ENCODE measurements at places on chromosomes 1 and 21. TPM values are rescaled to one million over a fixed set of nuclear protein-coding genes. Genes with fewer than 3 reads are reported as not detected.

EPS15 gene
- total RNA-seq = 139 TPM

DNA sequence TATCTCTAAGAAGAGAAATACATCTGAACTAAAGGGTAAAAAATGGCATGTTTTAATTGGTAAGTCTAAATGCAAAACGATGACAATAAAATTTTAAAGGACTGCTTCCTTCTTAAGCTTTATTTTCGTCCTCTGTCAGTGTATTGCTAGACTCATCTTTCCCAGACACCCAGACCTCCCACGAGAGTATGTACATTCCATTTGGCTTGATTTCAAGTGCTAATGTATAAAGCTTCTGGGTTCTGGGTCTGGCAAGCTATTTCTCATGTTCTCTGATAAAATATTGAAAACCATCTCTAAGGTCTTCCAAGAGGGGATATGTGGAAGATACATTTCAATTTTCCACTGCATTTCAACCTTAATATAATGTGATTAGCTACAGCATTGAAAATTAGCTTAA, 24.6 kb upstream of the SLC2A1 start:
- H3K36me3 ChIP-seq = no peaks in the 10 kb centered on the region
- no peak overlapping the region for H3K27ac ChIP-seq
- peaks cover 5% of the 10 kb centered on the region for H3K4me1 ChIP-seq
- no peak overlapping the region for H3K4me3 ChIP-seq

- no peak overlapping the region for H3K27ac ChIP-seq
- no peak overlapping the region for H3K4me3 ChIP-seq
- H3K4me1 ChIP-seq = peaks cover 2% of the 10 kb centered on the region
- no peaks in the 10 kb centered on the region for H3K27me3 ChIP-seq
- DNase-seq = no peak
- no peaks in the 10 kb centered on the region for H3K36me3 ChIP-seq
Measured at GRCh38 chr1:234781241-234782065, 171.5 kb upstream of the IRF2BP2 start.

LYST gene
- total RNA-seq = 33.6 TPM
